ENCODE measurements at places on chromosomes 1 and 21.

DNA sequence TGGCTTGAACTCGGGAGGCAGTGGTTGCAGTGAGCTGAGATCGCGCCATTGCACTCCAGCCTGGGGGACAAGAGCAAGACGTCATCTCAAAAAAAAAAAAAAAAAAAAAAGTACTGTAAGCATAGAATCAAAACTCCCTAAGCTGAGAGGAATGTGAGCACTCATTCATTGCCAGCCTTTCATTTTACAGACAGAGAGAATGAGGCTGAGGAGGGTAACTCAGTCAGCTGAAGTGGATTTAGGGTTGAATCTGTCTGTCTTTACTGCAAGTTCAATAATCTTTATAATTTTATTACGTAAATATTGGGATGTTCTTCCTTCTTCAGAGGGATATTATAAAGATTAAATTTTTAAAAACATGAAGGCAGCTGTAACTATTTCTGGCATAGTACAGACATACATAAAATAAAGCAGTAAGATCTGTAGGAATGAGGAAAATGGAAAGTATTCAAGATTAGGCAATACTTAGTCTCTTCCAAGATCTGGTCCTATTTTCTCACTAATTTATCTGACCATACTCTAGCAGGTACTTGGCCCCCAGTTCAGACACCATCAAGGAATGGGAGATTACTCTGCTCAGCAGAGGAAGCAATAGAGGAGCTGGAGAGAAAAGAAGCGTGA lies 24.1 kb upstream of the MNDA start:
- no peak for DNase-seq

- peak; percentile 59 for DNase-seq
Measured at GRCh38 chr1:180560868-180561600, 2.3 kb downstream of the OVAAL start.

- no peak for DNase-seq
Measured at GRCh38 chr1:165858967-165859845, 31.8 kb downstream of the UCK2 start.

GRCh38 chr1:178071811-178072210 lies 22.1 kb upstream of the RASAL2 start:
- no peak for DNase-seq

- peak; percentile 80 for DNase-seq
Measured at GRCh38 chr1:109821831-109822745, 58.4 kb upstream of the EPS8L3 start.

GRCh38 chr1:177425199-177425598 lies 254.4 kb downstream of the BRINP2 start:
- no peak for DNase-seq

GRCh38 chr1:57208741-57209302 lies 215.0 kb downstream of the DAB1 start:
- DNase-seq = no peak

DNA sequence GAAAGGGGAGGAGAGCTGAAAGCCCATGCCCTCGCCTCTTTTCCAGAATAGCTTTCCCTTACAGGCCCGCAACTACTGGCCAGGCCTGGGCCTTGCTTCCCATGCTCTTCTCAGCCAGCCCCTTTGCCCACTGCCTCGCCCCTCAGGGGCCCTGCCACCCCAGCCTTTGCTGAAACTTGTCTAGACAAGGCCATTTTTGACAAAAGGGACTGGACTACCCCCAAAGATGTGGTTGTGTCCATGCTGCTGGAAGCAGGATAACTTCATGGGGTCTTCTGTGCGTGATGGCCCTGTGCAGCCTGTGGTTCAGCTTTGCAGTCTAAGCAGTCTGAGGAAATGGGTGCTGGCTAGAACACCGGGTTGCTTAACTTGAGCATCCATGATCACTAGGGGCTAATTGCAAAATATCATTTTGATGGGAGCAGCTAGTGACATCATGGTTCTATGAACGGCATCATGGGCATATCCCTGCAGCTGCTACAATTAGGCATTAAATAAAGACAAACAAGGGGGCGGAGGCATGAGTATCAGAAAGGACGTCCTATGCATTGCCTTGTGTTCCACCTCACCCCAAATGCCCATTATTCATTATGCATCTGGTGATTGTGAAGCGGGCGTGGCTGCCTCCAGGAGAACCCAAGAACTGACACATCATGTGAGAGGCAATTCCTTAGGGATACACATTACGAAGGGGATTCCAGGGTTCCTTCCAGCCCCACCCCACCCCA lies 36.8 kb downstream of the NTPCR start:
- no peak for DNase-seq

DNA sequence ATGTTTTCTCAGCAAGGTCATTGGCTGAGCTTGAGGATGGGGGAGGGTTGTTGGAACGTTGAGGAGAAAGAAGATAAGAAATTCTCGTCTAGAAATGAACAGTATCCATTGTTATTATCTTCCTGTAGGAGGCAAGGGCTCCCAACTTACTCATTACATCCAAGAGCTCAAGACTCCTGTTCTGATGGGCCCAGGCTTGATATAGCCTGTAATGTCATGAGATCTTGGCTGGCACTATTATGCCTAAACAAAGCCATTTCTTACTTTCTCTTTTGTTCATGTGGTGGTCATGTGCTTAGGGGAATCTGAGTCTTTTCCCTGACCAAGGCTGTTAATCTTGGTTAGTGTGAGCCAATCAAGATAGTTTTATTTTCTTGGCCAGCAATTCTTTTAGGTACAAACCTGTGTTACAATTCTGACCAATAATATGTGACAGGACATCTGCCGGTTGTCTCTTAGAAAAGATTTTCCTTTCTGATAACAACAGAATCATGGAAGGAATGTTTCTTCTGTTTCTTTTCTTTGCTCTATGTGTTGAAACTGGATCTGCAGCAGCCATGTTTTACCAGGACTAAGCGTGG lies 15.2 kb upstream of the IGSF3 start:
- no peak for DNase-seq

DNA sequence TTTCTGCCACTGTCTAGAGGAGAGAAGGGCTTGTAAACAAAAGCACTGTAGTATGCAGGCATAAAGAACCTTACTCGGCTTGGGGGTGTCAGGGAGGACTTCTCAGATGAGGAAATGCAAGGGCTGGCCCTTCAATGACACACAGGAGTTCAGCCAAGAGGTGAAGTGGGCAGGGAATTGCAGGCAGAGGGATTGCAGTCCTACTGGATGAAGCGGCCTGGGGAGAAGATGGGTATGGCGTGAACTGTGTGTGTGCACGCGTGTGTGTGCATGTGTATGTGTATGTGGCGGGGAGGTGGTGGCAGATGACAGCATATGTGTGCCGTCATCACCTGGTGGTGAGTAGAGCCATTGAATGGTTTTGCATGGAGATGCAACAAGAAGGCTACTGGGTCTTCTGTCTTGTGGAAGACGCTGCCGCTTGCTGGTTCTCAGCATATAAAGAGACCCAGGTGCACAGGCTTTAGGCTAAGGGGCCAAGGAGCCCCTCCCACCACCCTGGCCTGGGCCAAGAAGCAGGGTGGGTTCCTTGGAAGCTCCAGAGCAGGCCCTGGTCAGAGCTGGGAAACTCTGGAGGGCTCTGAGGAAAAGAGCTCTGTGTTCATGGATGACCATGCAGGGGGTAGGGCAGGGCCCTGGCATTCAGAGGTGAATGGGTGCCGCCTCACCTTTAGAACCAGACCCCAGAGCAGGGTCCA lies 4.1 kb upstream of the EPS8L3 start:
- DNase-seq = no peak

- peak; percentile 28 for DNase-seq
Measured at GRCh38 chr1:175193527-175193910, 943 bp upstream of the KIAA0040 start.

- DNase-seq = no peak
Measured at GRCh38 chr1:33257207-33257771, 997 bp downstream of the ZNF362 start.

- no peak for DNase-seq
Measured at GRCh38 chr1:237396426-237396825, 354.4 kb downstream of the RYR2 start.

DNA sequence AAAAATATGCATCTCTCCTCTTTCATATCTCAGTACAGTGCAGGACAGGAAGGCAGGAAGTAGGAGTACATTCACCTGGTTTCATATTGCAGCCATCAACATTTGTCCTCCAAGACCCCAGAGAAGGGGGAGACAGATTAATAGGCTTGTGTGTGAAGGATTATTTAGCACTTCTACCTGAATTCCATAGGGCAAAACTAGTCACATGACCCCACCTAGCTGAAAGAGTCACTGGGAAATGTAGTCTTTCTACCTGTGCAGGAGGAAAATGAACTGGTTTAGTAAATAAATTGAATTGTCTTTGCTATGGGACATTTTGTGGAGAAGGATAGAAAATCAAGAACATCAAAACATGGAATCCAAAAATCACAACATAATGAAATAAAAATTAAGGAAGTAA lies 13.9 kb upstream of the TRIM33 start:
- DNase-seq = no peak

GRCh38 chr1:243726806-243727502 lies 123.1 kb downstream of the AKT3 start:
- no peak for DNase-seq

GRCh38 chr1:59997479-59998115 lies 71.0 kb upstream of the CYP2J2 start:
- no peak for DNase-seq

GRCh38 chr1:35364741-35365140 lies 96.2 kb downstream of the ZMYM4 start:
- DNase-seq = no peak

GRCh38 chr1:25763493-25763892 lies 36.5 kb upstream of the SELENON start:
- no peak for DNase-seq

DNA sequence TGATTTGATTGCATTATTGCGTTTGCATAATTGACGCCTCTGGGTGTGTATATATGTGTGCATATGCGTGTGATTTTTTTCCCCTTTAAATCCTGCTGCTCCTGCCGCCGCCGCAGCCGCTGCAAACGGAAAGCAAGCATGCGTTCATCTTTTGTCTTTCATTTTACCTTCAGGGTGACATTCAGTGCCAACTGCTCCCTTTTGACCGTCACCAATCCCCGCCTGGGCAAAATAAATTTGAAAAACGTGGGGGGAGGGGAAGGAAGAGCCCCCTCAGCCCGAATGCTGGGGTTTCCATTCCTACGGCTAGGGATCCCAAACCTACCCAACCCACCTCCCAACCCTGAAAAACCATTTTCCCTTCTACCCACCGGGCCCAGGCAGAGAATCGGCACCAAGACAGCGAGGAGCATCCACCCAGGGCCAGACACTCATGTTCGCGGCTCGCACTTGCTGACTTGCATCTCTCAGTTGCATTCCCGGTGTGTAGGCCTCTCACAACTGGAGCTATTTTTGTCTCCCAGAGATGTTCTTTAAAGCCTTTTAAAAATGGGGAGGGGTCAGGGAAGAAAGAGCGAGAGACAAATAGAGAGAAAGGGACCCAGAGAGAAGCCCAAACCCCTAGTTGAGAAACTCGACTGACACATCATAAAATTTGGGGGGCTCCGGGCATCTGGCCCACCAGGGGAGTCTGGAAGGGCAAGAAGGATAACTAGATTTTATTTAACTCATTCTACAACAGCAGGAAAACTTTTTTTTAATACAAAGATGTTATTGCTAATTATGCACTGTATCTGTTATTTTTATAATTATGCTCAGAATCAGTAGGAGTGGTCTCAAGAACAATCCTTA lies 367.1 kb upstream of the ESRRG start:
- DNase-seq = no peak

- peak; percentile 81 for DNase-seq
Measured at GRCh38 chr1:23369335-23370013, at the start of gene ZNF436. TSS of gene ZNF436 (minus strand) at chr1:23369836. CDS start at chr1:23368005, 1,831 bp downstream.

DNA sequence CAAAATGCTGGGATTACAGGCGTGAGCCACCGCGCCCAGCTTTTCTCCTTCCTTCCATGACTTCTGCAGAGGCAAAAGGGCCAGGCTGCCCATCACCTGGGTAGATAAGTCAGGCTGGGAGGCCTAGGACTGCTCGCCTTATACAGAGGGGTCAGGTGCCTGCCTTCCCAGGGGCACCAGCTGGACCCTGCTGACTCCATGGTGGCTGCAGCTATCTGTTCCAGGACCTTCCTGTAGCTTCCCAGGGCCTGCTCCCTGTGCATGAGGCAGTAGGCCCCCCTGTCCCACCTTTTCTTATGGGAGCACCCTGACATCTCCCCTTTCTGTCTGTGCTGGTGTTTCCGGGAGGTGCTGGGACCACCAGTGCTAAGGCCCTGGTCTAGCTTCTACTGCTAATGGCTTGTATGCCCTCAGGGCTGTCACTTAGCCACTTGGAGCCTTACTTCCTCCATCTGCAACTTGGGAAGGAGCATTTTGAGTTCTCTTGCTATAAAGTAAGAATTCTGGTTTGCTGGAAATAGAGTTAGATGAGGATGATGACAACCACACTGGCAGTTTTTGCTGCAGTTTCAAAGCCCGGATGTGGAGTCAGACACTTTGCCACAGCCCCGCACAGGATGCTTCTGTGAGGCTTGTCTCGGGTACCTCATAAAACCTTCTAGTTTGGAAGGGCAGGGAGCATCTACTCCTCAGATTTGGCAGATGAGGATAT lies 14.4 kb downstream of the SOX13 start:
- DNase-seq = no peak

DNA sequence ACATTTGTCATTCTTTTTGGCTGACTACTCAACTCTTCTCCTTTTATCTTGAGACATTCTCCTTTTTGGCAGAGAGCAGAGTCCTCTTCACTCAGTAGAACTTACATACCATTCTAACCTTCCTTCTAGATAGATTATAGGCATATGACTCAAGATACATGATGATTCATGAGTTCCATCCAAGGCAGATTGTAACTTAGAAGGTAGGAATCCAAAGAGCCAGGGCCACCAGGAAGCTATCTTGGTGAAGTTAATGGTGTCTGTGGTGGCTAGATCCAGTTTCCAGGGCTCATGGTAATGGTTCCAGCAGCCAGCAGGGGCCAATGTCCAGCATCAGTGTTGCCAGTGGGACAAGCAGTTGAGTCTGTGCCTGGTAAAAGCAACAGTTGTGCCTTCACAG lies 76.1 kb upstream of the KIAA0040 start:
- no peak for DNase-seq

GRCh38 chr1:98559291-98559690 lies 102.2 kb upstream of the SNX7 start:
- DNase-seq = no peak

- DNase-seq = no peak
Measured at GRCh38 chr1:244060686-244061085, 9.6 kb downstream of the ZBTB18 start.

DNA sequence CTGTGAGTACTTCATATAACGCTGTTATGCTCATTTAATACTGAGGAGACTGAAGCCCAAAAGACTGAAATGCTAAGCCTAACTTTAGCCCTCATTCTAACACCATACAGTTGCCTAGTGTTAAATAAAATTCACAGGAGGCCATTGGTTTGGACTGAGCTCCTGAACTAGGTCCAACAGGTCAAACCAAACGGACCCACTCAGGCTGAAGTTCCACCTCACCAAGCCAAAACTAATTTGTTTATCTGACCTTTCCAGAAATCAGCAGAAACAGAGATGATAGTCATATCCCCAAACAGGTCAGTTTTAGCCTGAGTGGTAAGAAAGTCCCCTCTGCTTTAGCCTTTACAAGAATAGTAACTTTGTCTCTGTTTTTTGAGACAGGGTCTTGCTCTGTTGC lies 311.3 kb upstream of the ZP4 start:
- no peak for DNase-seq

- DNase-seq = no peak
Measured at GRCh38 chr1:51945591-51945990, 44.9 kb downstream of the RAB3B start.

- DNase-seq = no peak
Measured at GRCh38 chr1:61961009-61961408, 218.7 kb downstream of the PATJ start.

Measured in EL (cell line).